ENCODE measurements at places on chromosomes 11 and 22. TPM values are rescaled to one million over a fixed set of nuclear protein-coding genes. Genes with fewer than 3 reads are reported as not detected.

GRCh38 chr11:31824879-31825837 lies 14.0 kb upstream of the PAX6 start:
- H3K36me3 ChIP-seq, result peaks cover 20% of the 10 kb centered on the region
- H3K4me1 ChIP-seq, result peaks cover 9% of the 10 kb centered on the region

DNA sequence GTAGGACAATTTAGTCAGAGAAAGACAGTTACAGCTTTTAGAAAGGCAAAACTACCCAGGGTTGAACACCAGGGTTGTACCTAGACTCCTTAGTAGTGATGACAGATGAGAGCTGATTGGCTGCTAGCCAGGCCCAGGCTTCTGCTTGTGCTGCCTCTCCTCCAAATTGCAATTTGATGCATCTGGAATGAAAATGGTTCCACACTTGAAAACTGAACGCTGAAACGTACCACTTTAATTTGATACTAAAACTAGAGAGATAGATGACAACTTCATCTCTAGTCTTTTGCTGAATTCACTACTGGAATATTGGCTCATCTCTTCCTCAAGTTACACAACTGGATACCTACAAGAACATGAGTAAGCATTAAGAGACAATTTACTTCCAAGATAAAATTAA lies 19.2 kb upstream of the FNBP4 start:
- H3K4me3 ChIP-seq, result no peak overlapping the region
- H3K4me1 ChIP-seq, result no peaks in the 10 kb centered on the region
- H3K36me3 ChIP-seq, result peaks cover 95% of the 10 kb centered on the region
- H3K27ac ChIP-seq, result no peak overlapping the region
- H3K27me3 ChIP-seq, result no peaks in the 10 kb centered on the region
- no peak for ATAC-seq

GRCh38 chr22:41868556-41868955 lies 35.7 kb downstream of the SREBF2 start:
- no peak overlapping the region for H3K4me3 ChIP-seq
- no peaks in the 10 kb centered on the region for H3K27me3 ChIP-seq
- H3K4me1 ChIP-seq, result peaks cover 13% of the 10 kb centered on the region
- ATAC-seq, result no peak
- no peak overlapping the region for H3K27ac ChIP-seq

DNA sequence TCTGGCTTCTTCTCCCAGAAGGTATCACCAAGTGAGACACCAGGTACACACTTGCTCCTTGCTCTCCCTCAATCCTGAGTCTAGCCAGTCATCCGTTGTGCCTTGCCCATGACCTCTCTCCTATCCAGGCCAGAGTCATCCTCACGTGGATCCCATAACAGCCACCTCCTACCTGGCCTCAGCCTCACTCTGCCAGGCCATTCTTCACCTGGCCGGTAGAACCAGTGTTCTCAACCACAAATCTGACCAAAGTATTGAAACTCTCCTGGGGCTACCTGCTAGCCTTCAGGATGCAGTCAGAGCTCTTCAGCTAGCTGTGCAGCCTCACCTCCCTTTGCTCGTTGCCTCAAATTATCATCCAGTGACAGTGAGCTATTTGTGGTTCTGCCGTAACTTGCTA lies 37.7 kb downstream of the CHRDL2 start:
- H3K27ac ChIP-seq, result no peak overlapping the region
- peaks cover 14% of the 10 kb centered on the region for H3K27me3 ChIP-seq
- no peaks in the 10 kb centered on the region for H3K36me3 ChIP-seq

- ATAC-seq, result no peak
- H3K27me3 ChIP-seq, result peaks cover 3% of the 10 kb centered on the region
- H3K4me3 ChIP-seq, result no peak overlapping the region
These were observed 146.0 kb downstream of the OPCML start for GRCh38 chr11:133386262-133386661.

DNA sequence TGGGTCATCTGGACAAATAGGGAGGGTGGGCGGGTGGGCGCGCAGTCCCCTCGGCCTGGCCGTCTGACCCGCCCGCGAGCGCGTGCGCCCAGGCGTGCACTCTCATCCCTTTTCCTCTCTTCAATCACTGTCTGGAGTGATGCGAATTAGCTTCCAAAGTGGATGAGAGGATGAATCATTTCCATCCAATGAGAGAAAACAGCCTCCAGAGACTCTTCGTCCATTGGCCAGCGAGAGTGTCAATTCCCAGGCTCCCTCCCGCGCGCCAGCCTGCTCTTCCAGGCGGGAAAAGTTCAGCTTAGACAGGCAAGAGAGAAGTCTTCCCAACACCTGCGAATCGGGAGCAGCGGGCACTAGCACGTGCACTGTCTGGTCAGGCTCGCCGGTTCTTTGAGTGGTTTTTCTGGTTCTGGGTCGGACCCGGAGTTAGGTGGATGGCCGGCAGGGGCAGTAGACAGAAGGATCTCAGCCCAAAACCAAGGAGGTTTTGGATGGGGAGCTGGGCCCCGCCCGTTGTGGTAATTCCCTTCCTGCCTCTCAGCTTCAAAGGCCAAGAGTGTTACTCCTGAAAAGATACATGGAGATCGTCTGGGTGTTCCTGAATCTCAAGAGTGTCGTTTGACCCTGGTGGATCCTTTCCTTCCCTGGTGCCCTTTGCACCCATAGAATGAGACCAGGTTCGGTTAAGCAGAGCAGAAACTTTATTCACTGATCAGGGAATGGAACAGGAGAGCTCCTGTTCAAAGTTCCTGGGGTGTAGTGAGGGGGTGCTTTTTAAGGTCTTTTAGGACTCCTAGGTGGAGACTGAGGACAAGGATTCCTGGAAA lies 33.4 kb upstream of the GLYATL1 start:
- H3K27me3 ChIP-seq, result peaks cover 66% of the 10 kb centered on the region
- H3K27ac ChIP-seq, result no peak overlapping the region
- H3K4me3 ChIP-seq, result no peak overlapping the region
- no peaks in the 10 kb centered on the region for H3K4me1 ChIP-seq

DNA sequence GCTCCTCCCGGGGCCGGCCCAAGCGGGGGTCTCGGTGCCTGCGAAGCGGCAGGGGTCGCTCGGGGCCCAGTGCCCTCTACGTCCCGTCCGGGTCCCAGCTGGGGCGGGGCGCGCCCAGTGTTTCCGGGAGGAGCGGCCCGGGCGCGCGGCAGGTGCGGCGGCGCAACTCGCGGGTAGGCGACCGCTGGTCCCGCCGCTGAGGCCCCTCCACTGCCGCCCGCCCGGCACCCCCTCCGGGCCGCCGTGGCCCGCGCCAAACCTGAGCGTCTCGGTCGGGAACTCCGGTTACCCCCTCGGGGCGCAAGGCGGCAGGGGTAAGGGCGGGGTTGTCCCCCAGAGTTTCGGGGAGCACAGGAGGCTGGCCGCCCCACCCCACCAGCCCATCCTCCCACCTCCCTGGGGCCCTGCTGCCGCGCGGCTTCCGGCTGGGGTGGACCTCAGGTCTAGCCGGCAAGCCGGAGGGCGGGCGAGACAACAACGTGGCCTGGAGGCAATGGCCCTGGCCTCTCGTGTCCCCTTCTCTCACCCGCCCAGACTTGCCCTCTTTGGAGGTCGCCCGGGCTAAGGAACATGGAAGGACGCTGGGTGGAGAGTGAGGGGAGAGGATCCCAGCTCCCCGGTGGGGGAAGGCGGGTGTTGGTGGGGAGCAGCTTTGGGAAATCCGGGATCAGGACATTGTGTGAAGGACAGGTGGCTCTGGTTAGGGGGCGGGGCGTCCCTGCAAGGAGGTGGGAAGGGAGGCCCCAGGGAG lies 398 bp upstream of the CRACR2B start:
- peak; percentile 46 for ATAC-seq
- H3K4me3 ChIP-seq, result peak overlapping the region; percentile 65
- peaks cover 7% of the 10 kb centered on the region for H3K27me3 ChIP-seq
- H3K4me1 ChIP-seq, result peaks cover 6% of the 10 kb centered on the region

GRCh38 chr11:65793144-65793581 lies 6.3 kb downstream of the OVOL1 start:
- H3K27ac ChIP-seq, result no peak overlapping the region
- peaks cover 2% of the 10 kb centered on the region for H3K36me3 ChIP-seq
- peaks cover 1% of the 10 kb centered on the region for H3K4me1 ChIP-seq

- H3K36me3 ChIP-seq, result no peaks in the 10 kb centered on the region
- H3K4me3 ChIP-seq, result no peak overlapping the region
- no peak overlapping the region for H3K27ac ChIP-seq
- no peaks in the 10 kb centered on the region for H3K4me1 ChIP-seq
- ATAC-seq, result no peak
These were observed 540.3 kb downstream of the NTM start for GRCh38 chr11:131910523-131911387.

GRCh38 chr22:22342697-22343580 lies 98.4 kb downstream of the VPREB1 start:
- no peak overlapping the region for H3K4me3 ChIP-seq
- peaks cover 15% of the 10 kb centered on the region for H3K27me3 ChIP-seq
- no peak overlapping the region for H3K27ac ChIP-seq
- peak; percentile 62 for ATAC-seq
- H3K36me3 ChIP-seq, result no peaks in the 10 kb centered on the region

DNA sequence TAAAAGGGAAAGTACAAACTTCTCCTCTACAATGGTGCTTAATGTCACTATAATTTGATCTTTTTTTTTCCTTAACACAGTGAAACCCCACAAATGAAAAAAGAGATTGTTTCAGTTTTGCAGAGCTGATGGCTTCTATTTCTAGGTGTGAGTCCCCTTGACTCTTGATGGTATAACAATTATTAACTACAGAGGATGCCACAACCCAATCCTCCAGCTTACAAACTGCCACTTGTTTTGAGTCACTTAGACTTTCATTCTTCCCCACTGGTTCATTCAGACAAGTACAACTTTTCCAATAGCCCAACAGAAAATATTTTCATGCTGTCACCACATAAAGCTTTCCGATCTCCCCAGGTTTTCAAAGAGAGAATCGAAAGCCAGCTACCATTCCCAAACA lies 812.2 kb downstream of the LRRC4C start:
- H3K4me1 ChIP-seq, result no peaks in the 10 kb centered on the region
- H3K27ac ChIP-seq, result no peak overlapping the region
- H3K27me3 ChIP-seq, result no peaks in the 10 kb centered on the region
- ATAC-seq, result no peak

The MICAL2 gene
- total RNA-seq, result 253 TPM

The PARVG gene
- 35.8 TPM for total RNA-seq

The DCHS1 gene
- 1.5 TPM for total RNA-seq

The CCDC81 gene
- total RNA-seq, result 0.41 TPM

The CDC42BPG gene
- total RNA-seq, result 0.37 TPM

The SYCE3 gene
- 2.3 TPM for total RNA-seq

Measured in activated T-helper 17 cell treated with anti-CD3 and anti-CD28 coated beads, Interleukin-2, amount 50 U/mL, for 72 hours (primary cell).